ENCODE measurements at places on chromosomes 1 and 21.

GRCh38 chr1:223114871-223115270 lies 28.2 kb downstream of the TLR5 start:
- no peak for DNase-seq

- no peak for DNase-seq
Measured at GRCh38 chr1:208279826-208280588, 35.8 kb upstream of the PLXNA2 start.

DNA sequence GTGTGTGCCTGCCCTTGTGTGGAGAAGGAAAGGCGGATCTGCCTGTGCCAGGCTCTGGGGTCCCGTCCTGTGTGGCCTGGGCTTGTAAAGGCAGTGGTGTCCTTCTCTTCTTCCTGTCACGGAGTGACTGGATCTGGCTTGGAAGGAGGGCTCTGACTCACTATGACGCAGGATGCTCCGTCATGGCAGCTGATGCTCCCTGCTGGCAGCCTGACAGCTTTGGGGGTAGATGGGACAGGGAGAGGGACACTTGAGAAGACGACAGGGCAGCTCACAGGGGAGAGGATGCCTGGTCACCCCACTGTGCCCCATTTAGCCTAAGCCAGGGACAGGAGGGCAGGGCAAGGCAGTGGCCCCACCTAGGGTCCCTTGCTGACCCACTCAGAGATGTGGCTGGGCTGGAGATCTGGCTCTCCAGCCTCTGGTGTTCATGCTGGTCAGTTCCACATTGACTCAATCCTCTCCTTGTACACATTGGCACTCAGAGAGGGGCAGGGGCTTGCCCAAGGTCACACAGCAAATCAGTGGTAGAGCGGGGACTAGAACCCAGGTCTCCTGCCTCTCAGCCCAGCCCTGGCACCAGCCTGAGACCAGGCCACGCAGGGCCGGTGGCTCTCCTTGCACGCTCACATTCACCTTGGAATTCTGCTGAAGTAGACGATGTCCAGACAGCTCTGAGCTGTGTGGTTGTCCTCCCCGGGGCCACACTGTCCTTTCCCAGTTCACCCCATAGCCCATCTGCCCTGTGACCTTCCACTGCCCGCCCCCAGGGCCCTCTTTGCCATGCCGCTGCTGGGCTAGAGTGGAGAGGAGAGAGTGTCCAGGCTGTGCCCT lies 2.8 kb upstream of the FAM131C start:
- DNase-seq = no peak

GRCh38 chr1:224737353-224737727 lies 121.2 kb downstream of the CNIH3 start:
- no peak for DNase-seq

DNA sequence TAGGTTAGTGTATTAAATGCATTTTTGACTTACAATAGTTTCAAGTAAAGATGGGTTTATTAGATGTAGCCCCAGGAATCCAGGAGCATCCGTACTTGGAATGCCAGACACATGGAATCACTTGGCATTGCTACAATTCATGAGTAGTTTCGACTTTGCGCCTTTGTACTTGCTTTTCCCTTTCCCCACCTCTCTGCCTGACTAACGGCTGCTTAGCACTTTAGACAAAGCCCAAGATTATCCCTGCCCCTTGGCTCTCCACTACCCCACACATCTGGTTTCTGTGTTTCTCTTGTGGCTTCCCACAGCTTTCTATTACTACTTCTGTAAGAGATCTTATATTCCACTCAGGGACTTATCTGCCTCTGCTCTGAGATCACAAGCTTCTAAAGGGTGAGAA lies 397.7 kb upstream of the POU3F1 start:
- DNase-seq = no peak

GRCh38 chr1:208513799-208514198 lies 269.6 kb upstream of the PLXNA2 start:
- no peak for DNase-seq

DNA sequence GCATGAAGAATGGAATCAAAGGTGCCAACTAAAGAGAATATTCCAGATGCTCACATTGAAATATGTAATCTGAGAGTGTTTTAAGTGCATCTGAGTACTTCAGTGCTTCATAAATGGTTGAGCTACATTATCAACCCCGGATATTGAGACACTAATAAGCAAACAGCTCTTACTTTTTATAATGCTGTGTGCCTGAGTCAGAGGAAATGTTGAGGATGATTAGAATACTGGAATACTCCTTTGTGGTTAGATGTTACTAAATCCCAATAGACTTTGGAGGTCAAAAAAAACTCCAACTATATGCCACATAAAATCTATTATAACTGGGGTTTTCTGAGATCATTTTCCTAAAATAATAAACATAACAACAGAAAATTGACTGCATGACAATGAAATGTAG lies 12.5 kb upstream of the KCNA3 start:
- DNase-seq = no peak

DNA sequence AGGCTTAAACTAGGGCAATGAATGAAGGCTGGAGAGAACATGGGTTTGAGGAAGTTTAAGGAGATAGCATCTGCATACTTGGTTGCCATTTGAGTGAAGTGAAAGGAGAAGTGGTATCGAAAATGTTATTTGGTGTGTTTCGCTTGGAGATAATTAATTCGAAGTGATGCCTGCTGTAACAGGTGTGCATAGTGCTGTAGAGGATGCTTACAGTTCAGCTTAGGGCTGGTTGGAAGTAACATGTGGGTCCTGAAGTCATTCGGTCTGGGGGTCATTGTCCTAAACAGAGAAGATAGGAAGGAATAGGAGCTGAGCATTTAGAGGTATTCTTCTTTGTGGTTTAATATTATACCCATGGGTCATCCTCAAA lies 301 bp upstream of the NUDT17 start:
- no peak for DNase-seq

DNA sequence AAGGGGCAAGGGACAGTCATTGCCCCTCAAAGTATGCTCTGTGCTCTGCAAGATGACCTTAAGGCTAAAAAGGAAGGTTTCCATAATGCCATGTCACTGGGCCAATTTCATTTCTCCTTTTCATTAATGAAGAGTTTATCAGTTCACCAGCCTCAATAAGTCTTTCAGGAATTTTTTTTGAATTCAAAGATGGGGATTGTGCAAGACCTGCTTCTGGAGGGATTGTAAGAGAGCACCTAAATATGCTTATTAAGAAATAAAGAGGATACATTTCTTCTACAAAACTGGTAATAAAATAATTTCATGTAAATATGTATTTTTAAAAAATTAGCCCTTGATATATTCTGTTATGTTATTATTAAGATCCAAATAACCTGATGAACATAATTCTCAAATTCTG lies 86.8 kb upstream of the RGS4 start:
- DNase-seq = no peak
